ENCODE measurements at places on chromosomes 2 and 18.
A peak's percentile ranks its signal among the peaks of the same experiment; 100 is the strongest.

DNA sequence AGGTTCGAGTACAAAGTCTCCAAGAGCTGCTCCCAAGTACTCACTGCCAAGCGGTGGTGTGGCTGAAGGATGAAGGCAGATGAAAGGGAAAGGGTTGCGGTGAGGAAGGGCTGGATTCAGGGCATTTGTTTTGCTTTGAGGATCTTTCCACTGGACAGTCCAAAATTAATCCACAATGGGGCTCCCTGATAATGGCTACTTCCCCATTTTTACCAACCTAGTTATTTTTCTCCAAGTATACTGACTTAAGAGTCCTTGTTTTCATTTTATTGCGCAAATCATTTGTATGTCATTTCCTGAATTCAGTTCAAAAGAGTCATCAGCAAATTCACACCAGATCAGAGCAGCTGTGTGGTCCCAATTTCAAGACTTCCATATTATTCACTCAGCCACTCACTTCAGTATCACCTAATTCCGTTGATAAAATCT, 464 bp upstream of the SESTD1 start:
- H3K27me3 ChIP-seq: no peaks in the 10 kb centered on the region
- DNase-seq: no peak
- H3K4me3 ChIP-seq: peak overlapping the region; percentile 58
- H3K27ac ChIP-seq: peak overlapping the region; percentile 33
- H3K36me3 ChIP-seq: no peaks in the 10 kb centered on the region

GRCh38 chr18:70523035-70523791, 234.4 kb downstream of the SOCS6 start:
- no peaks in the 10 kb centered on the region for H3K27me3 ChIP-seq
- H3K36me3 ChIP-seq: no peaks in the 10 kb centered on the region
- H3K27ac ChIP-seq: no peak overlapping the region
- H3K4me1 ChIP-seq: no peaks in the 10 kb centered on the region
- no peak for DNase-seq

GRCh38 chr2:20450201-20450999, 3.5 kb downstream of the RHOB start:
- peaks cover 17% of the 10 kb centered on the region for H3K27me3 ChIP-seq
- H3K4me1 ChIP-seq: peaks cover 16% of the 10 kb centered on the region
- H3K4me3 ChIP-seq: no peak overlapping the region
- H3K36me3 ChIP-seq: no peaks in the 10 kb centered on the region
- H3K27ac ChIP-seq: no peak overlapping the region

GRCh38 chr18:45335282-45336043, 279.8 kb upstream of the SLC14A2 start:
- H3K36me3 ChIP-seq: no peaks in the 10 kb centered on the region
- H3K27me3 ChIP-seq: no peaks in the 10 kb centered on the region
- H3K4me1 ChIP-seq: no peaks in the 10 kb centered on the region
- H3K4me3 ChIP-seq: no peak overlapping the region

- H3K27ac ChIP-seq: no peak overlapping the region
- no peaks in the 10 kb centered on the region for H3K27me3 ChIP-seq
- H3K4me3 ChIP-seq: no peak overlapping the region
- DNase-seq: no peak
- no peaks in the 10 kb centered on the region for H3K4me1 ChIP-seq
Observed at GRCh38 chr2:3289526-3289925, 88.1 kb downstream of the EIPR1 start.

GRCh38 chr2:164479460-164479859, 141.8 kb downstream of the GRB14 start:
- no peaks in the 10 kb centered on the region for H3K36me3 ChIP-seq
- no peak overlapping the region for H3K4me3 ChIP-seq
- no peaks in the 10 kb centered on the region for H3K4me1 ChIP-seq
- DNase-seq: no peak

GRCh38 chr18:25435149-25435782, 83.3 kb upstream of the ZNF521 start:
- no peak overlapping the region for H3K4me3 ChIP-seq
- H3K36me3 ChIP-seq: no peaks in the 10 kb centered on the region
- no peaks in the 10 kb centered on the region for H3K4me1 ChIP-seq
- no peak for DNase-seq
- H3K27me3 ChIP-seq: no peaks in the 10 kb centered on the region

- H3K36me3 ChIP-seq: no peaks in the 10 kb centered on the region
- no peak overlapping the region for H3K27ac ChIP-seq
- peaks cover 2% of the 10 kb centered on the region for H3K27me3 ChIP-seq
- H3K4me3 ChIP-seq: no peak overlapping the region
- DNase-seq: no peak
- no peaks in the 10 kb centered on the region for H3K4me1 ChIP-seq
Observed at GRCh38 chr18:78716581-78716980, 263.0 kb upstream of the SALL3 start.

DNA sequence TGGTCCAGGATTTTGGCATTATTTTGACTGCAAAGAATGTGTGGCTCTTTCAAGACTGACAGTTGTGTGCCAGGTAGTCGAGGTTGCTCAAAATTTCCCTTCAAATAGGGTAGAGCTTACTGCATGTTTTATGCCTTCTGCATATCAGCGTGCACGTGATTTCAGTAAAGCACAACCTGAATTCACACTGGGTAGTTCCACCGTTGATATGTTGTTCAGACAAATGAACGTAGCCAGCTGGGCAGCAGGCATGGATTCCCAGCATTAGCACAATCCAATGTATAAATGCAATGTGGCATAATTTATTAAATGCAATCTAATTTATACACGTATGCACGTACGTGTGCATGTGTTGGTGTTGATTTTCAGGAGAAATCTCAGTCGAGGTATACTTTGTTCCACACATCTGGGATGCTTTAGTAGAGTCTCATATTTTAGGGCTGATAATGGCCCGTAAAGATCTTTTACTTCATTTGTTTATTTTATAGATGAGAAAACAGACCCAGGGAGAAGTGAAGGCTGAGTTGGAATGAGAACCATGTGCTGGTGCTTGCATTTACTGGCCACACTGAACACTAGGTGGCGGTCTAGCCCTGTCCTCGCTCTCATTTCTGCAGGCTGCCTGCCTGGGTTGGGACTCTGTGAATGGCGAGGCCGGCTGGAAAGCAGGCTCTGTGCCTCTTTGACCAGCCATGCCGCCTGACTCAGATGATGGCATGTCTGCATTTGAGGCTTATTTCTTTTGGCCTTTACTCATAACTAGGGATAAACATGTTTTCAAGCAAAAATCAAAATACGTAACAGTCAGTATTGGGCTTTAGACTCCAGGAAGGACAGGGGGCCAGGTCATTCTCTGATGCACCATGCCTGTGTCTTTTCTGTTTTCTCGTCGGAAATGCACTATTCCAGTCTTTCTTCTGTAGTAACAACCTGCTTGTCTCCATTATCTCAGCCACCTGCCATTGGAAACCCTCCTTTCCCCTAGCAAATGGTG, 120.4 kb downstream of the RNF144A start:
- H3K36me3 ChIP-seq: peaks cover 50% of the 10 kb centered on the region
- H3K27ac ChIP-seq: no peak overlapping the region
- no peak overlapping the region for H3K4me3 ChIP-seq
- peak; percentile 74 for DNase-seq

GRCh38 chr2:236359426-236360045, 95.3 kb upstream of the ASB18 start:
- H3K27me3 ChIP-seq: no peaks in the 10 kb centered on the region
- no peaks in the 10 kb centered on the region for H3K36me3 ChIP-seq
- no peak overlapping the region for H3K27ac ChIP-seq
- peaks cover 7% of the 10 kb centered on the region for H3K4me1 ChIP-seq

- no peak overlapping the region for H3K4me3 ChIP-seq
- H3K4me1 ChIP-seq: no peaks in the 10 kb centered on the region
- DNase-seq: no peak
- no peak overlapping the region for H3K27ac ChIP-seq
- no peaks in the 10 kb centered on the region for H3K36me3 ChIP-seq
Observed at GRCh38 chr2:196322973-196323810, 151.8 kb upstream of the STK17B start.

GRCh38 chr2:185990861-185991525, 252.4 kb downstream of the FSIP2 start:
- no peaks in the 10 kb centered on the region for H3K36me3 ChIP-seq
- no peaks in the 10 kb centered on the region for H3K27me3 ChIP-seq
- no peak overlapping the region for H3K4me3 ChIP-seq
- DNase-seq: no peak
- H3K4me1 ChIP-seq: no peaks in the 10 kb centered on the region

GRCh38 chr2:219124381-219125110, 36.1 kb downstream of the NHEJ1 start:
- H3K4me1 ChIP-seq: peaks cover 7% of the 10 kb centered on the region
- peaks cover 1% of the 10 kb centered on the region for H3K36me3 ChIP-seq
- no peaks in the 10 kb centered on the region for H3K27me3 ChIP-seq
- no peak overlapping the region for H3K4me3 ChIP-seq
- no peak overlapping the region for H3K27ac ChIP-seq

DNA sequence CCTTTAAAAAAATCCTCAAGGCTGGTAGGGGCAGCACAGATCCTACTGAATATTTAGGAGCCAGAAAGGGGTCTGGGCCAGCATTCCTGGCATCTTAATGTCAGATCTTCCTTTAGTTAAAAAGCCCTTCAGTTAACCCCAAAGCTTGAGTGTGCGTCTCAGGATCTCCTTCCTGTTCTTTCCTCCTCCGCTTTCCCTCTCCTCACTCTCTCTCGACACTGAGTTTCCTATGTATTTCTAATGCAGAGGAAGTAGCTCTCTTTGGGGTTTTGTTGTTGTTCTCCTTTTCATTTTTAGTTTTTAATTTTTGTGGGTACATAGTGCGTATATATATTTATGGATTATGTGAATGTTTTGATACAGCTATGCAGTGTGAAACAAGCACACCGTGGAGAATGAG, 109.9 kb upstream of the COPS8 start:
- no peak overlapping the region for H3K4me3 ChIP-seq
- no peak overlapping the region for H3K27ac ChIP-seq
- peaks cover 5% of the 10 kb centered on the region for H3K4me1 ChIP-seq
- DNase-seq: no peak
- no peaks in the 10 kb centered on the region for H3K27me3 ChIP-seq

GRCh38 chr18:10231220-10231619, 223.2 kb upstream of the APCDD1 start:
- no peaks in the 10 kb centered on the region for H3K36me3 ChIP-seq
- no peak overlapping the region for H3K27ac ChIP-seq
- no peak overlapping the region for H3K4me3 ChIP-seq

GRCh38 chr2:181231151-181231550, 226.0 kb upstream of the ITGA4 start:
- H3K27ac ChIP-seq: no peak overlapping the region
- DNase-seq: no peak
- no peak overlapping the region for H3K4me3 ChIP-seq
- H3K36me3 ChIP-seq: peaks cover 7% of the 10 kb centered on the region

DNA sequence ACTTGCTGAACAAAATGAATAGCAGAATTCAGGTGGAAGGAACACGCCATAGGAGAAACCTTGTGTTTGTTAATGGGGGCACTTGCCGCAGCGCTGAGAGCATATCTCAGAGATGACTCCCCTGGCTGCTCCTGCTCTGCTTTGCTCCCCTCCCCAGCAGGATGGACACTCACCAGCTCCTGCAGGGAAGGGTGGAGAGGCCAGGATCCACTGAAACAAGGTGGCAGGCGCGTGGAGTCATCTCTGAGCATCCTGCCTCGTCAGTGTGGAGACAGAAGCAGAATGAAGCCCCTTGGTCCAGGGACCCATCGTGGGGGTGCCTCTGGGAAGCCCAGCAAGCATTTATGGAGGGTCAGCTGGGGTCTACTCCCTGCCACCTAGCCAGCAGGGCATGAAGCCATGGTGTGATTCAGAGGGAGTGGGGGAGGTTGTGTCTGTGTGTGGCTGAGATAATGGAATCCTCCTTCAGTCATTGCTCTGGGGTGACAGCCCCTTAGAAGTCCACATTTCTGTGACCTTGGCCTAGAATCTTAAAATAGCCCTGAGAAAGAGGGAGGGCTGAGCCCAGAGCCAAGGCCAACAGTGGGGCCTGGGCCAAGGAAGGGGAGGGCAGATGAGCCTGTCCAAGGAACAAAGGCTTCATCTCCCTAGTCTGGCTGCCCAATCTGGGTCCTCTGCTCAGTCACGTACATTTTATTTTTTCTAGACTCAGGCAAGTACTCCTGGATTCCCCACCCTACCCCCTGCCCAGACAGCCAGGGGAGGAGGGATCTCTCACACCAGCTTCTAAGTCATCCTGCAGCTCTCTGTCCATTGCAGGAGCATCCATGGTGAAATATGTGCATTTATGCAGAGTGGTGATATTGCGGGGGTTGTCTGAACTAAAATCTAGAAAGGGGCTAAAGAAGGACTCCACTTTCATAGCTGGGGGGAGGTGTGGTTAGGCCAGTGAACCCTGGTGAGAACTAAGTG, 215.4 kb downstream of the ZBTB7C start:
- DNase-seq: no peak
- H3K4me1 ChIP-seq: no peaks in the 10 kb centered on the region
- no peaks in the 10 kb centered on the region for H3K36me3 ChIP-seq
- H3K4me3 ChIP-seq: no peak overlapping the region
- H3K27me3 ChIP-seq: peaks cover 7% of the 10 kb centered on the region

DNA sequence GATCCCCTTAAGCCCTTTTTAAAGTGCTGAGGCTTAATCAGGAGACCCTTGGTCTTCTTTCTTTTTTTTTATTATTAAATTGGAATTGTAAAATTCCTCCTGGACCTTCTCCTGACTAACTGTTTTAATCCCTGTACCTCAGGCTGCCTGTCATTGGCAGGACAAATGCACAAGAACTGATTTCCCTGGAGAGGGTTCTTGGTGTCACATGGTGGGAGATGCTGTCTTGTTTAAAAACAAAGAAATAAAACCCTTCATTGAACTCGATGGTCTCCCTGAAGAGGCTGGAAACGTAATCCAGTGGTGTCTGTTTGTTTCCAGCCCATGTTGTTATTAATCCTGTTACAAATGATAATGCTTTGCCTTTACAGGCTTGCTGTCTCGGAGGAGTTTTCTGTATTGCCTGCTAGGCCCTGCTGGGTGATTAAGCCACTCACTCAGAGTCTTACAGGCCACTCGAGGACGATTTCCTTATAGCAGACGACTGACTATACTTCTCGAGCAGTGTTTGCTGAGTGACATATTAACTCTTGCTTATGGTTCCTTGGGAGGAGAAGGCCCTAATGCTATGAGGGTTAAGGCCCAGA, 100.5 kb upstream of the MGAT5 start:
- no peak overlapping the region for H3K4me3 ChIP-seq
- H3K27me3 ChIP-seq: no peaks in the 10 kb centered on the region
- no peak for DNase-seq
- peaks cover 28% of the 10 kb centered on the region for H3K4me1 ChIP-seq
- no peak overlapping the region for H3K27ac ChIP-seq
